ENCODE measurements at places on chromosomes 6 and 20. TPM values are rescaled to one million over a fixed set of nuclear protein-coding genes. Genes with fewer than 3 reads are reported as not detected.

HCRTR2 gene
- total RNA-seq = not detected

TNF gene
- not detected for total RNA-seq

CAGE1 gene
- total RNA-seq = not detected

RFX6 gene
- total RNA-seq = not detected

AVP gene
- not detected for total RNA-seq

DEFB132 gene
- total RNA-seq = not detected

- peaks cover 4% of the 10 kb centered on the region for H3K4me1 ChIP-seq
- peaks cover 5% of the 10 kb centered on the region for H3K27me3 ChIP-seq
- H3K4me3 ChIP-seq = no peak overlapping the region
- no peaks in the 10 kb centered on the region for H3K36me3 ChIP-seq
- DNase-seq = no peak
Observed at GRCh38 chr6:27507041-27507956, 34.4 kb upstream of the ZNF184 start.

- no peak overlapping the region for H3K4me3 ChIP-seq
- peaks cover 27% of the 10 kb centered on the region for H3K36me3 ChIP-seq
- H3K27me3 ChIP-seq = no peaks in the 10 kb centered on the region
- H3K27ac ChIP-seq = no peak overlapping the region
- no peak for DNase-seq
- H3K4me1 ChIP-seq = peaks cover 3% of the 10 kb centered on the region
Observed at GRCh38 chr6:37177935-37178517, 8.1 kb downstream of the PIM1 start.

GRCh38 chr6:156502969-156503504 lies 274.1 kb upstream of the ARID1B start:
- no peaks in the 10 kb centered on the region for H3K36me3 ChIP-seq
- DNase-seq = no peak
- no peak overlapping the region for H3K27ac ChIP-seq
- H3K4me3 ChIP-seq = no peak overlapping the region

DNA sequence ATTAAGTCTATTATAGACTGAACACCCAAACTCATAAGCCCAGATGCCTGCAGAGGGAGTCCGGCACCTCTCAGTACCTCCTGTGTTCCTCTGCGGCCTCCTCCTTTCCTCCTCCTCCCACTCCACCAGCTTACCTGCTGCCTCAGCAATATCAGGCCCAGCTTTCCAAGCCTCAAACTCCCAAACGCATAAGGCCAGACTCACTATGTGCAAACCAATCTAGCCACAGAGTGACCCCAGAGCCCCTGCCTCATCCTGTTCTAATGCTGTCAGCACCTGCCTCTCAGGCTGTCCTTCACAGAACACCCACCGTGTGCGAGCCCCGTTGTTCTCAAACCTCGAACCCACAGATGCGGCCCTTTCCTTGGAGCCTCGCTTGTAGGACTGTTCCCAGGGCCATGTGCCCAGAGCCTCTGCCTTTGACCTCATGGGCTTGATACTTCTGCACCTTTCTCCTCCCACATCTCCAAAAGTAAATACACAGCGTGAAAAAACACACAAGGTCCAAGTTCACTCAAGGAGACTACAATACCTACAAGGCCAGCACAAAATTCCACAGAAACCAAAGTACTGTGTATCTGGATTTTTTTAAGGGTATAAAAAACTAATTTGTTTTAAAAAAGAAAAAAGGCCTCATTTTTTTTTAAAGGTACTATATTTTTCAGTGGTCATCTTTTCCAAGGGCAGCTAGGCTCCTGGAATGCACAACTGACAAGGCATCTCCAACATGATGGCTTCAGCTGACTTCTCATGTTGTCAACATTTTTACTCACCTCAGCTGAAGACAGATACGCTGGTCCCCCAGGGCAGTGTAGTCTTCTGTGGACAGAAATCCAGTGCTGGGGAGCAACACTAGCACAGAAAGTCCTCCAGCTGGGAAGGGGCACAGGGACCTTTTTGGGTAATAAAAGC lies 52.3 kb downstream of the ABHD12 start:
- no peaks in the 10 kb centered on the region for H3K27me3 ChIP-seq
- H3K27ac ChIP-seq = no peak overlapping the region
- no peaks in the 10 kb centered on the region for H3K4me1 ChIP-seq
- no peak overlapping the region for H3K4me3 ChIP-seq

Data from GM23248 (cell line).